ENCODE measurements at places on chromosomes 12 and 14.

GRCh38 chr14:67532998-67533753, at the start of gene PLEKHH1:
PLEKHH1 (plus strand) TSS chr14:67533290; CDS start chr14:67541868, 8,578 bp downstream.
- peak; percentile 71 for DNase-seq

- no peak for DNase-seq
Observed at GRCh38 chr12:130780880-130781575, 58.0 kb downstream of the STX2 start.

DNA sequence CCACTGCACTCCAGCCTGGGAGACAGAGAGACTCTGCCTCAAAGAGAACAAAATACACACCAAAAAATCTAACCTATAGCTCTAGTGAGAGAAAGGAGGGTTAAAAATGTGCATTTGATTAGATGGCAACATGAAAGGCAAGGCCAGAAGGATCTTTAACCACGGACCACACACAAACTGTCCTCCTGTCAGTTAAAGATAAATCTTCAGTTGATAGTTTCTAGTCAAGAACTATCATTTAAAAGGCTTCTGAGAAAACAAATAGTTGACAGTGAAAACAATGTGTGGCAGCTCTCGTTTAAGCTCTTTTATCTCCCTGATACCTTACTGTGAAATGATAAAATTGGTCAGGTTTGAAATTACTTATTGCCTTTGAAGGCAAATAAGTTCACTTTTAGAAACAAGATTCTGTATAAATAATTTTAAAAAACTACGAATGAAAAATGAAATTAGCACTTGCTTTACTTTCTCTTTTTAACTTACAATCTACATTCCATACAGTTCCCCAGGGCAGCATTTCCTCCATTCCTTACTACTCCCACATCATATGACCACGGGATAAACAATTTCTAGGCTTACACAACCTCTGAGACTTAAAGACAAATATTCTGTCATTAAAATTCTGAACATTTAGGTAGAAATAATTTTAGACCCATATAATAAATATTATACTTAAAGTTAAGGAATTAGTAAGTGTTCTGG, 71.4 kb upstream of the GNPNAT1 start:
- no peak for DNase-seq

GRCh38 chr12:44960856-44961255, 84.7 kb upstream of the NELL2 start:
- no peak for DNase-seq

- no peak for DNase-seq
Observed at GRCh38 chr12:57551637-57552305, 1.9 kb downstream of the KIF5A start.

DNA sequence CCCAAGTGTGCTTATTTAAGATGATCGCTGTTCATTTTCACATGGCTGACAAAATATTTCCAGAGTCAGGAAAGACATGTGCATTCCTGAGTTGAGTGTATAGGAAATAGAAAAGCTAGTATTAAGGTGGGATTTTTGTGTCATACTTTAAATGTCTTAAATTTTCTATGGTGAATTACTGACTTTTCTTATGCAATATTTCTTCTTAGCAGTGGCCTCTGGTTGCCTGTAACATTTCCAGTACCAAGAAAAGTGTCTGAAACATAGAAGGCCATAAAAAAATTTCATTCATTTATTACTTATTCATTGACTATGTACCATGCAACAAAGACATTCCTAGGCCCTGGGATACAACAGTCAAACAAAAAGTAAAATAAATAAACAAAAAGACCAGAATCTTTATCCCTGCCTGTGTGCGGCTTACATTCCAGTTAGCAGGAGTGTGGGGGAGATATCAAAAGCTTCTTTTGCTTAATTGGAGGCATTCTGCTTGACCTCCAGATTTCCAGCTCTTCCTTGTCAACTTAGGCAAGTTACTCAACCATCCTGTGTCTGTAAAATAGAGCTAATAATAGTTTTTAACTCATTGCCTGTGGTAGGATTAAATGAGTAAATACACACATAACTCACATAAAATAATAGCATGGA, 216.3 kb upstream of the FLRT2 start:
- no peak for DNase-seq
